ENCODE measurements at places on chromosomes 1 and 21.

GRCh38 chr21:14456911-14457310 is 74.0 kb upstream of the HSPA13 start:
- H3K36me3 ChIP-seq, result no peaks in the 10 kb centered on the region
- no peak for DNase-seq
- H3K4me3 ChIP-seq, result no peak overlapping the region
- no peaks in the 10 kb centered on the region for H3K27me3 ChIP-seq
- no peaks in the 10 kb centered on the region for H3K4me1 ChIP-seq

- no peak for DNase-seq
- H3K27ac ChIP-seq, result no peak overlapping the region
- H3K27me3 ChIP-seq, result peaks cover 79% of the 10 kb centered on the region
- peaks cover 5% of the 10 kb centered on the region for H3K36me3 ChIP-seq
These were observed 36.3 kb upstream of the ERG start for GRCh38 chr21:38534591-38534990.

DNA sequence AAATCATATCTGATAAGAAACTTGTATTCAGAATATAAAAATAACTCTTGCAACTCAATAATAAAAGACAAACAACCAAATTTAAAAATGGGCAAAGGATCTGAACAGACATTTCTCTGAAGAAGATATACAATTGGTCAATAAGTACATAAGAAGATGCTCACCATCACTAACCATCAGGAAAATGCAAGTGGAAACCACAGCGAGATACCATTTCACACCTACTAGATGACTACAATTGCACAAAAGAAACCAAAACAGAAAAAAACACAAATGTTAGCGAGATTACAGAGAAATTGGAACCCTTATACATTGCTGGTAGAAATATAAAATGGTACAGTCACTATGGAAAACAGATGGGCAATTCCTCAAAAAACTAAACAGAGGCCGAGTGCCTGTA is 11.5 kb upstream of the ZNF683 start:
- no peaks in the 10 kb centered on the region for H3K27me3 ChIP-seq
- H3K27ac ChIP-seq, result no peak overlapping the region
- H3K36me3 ChIP-seq, result no peaks in the 10 kb centered on the region
- no peak for DNase-seq
- H3K4me1 ChIP-seq, result peaks cover 7% of the 10 kb centered on the region
- no peak overlapping the region for H3K4me3 ChIP-seq

DNA sequence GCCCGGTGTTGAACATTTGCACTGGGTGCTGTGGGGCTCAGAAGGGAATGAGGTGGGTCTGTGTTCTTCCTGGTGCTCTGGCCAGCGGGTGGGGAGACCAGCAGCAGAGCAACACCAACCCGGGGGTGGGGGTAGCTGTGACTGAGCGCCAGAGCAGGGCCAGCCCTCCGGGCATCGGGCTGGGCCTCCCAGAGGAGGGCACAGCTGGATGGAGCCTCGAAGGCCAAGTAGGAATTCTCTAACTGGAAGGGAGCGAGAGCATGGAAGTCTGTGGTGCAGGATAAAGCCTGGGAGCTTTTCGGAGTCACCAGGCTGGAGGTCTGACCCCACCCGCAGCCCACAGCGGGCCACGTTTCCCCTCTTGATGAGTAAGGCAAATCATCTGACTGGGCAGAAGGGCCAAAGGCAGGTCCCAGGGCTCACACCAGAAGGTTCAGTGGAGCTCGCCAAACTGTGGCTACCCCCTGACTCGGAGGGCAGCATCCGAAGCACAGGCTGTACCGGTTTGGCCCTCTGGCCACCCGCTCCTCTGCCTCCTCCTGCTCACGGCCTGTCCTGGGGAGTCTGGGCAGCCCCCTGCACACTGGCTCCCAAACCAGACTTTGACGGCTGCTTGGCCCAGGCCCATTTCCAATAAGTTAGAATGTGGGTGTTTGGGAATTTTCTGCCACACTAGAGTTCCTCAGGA is 18.8 kb downstream of the SLC1A7 start:
- no peaks in the 10 kb centered on the region for H3K4me1 ChIP-seq
- H3K36me3 ChIP-seq, result peaks cover 6% of the 10 kb centered on the region
- no peak for DNase-seq

DNA sequence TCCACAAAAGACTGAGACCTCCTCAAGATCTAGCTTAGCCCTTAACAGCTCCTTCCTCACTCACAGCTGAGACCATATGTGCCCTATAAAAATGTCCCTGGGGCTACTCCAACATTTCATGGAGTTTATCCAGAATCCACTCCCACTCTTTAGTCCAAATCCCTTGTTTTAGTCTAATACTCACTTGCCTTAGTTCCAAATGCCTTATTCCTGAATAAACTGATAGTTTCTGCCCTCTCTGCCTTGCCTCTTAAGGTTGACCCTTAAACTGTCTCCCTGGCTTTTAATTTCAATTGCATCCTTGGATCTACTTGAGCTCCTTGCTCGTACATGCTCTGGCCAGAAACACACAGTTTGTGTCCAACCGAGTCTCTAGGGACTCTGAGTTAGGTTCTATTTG is 47.3 kb upstream of the LYPLAL1 start:
- H3K36me3 ChIP-seq, result no peaks in the 10 kb centered on the region
- H3K4me1 ChIP-seq, result peaks cover under 1% of the 10 kb centered on the region
- DNase-seq, result no peak

Measured in MCF 10A (cell line).